ENCODE measurements at places on chromosomes 12 and 14.

- no peak for DNase-seq
Observed at GRCh38 chr12:12039897-12040296, 30.8 kb upstream of the BCL2L14 start.

DNA sequence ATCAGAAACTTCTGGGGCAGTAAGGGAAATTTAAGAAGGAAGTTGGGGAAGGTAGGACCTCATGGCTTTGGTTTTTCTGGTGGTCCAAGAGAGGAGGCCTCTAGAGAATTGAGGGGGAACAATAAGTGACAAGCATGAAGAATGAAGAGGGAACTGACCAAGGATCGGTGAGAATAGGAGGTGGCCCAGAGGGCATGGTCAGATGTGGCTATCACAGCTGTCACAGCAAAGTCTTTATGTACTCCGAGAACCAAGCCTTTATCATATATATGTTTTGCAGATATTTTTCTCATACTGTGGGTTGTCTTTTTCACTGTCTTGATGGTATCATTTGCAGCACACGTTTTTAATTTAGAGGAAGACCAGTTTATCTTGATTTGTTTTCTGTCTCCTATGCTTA lies 64.3 kb downstream of the PPP2R5C start:
- no peak for DNase-seq

DNA sequence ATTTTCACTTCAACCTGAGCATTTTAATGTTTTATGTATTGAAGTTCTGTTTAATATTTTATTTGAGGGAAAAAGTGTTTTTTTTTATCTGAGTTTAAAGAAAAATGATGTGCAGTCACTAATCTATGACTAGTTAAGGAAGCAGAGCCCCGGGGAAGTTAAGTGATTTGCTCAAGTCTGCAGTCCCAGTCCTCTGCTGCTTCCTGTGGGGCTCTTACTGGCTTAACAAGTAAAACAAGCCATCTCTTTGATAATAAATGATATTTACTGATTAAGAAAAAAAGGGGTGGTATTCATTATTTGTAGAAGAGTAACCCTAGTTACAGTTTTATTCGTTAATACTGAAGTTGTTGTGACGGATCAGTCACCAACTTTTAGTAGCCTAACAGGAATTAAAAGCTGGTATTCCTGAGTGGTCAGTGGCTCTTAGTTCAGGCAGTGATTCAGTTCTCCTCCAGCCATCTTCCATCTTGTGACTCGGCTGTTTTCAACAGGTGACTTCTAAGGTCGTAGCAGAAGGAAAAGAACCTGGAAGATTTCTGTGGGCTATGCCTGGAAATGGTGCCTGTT lies 21.7 kb downstream of the BICDL1 start:
- no peak for DNase-seq

DNA sequence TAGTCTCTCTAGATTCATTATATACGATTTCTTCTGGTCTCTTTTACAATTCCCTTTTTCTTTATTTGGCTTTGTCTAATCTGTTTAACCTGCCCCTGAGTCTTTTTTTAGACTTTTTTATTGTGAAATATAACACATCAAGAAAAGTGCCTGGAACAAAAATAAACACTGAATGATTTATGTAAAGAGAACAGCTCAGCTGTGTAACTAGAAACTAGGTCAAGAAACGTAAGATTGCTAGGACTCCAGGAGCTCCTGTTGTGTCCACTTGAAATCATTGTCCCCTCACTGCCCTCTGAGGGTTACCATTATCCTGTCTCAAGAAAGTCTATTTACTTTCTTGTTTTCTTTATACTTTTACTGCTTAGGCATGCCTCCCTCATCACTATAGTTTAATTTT lies 23.1 kb downstream of the EXD2 start:
- DNase-seq, result no peak

DNA sequence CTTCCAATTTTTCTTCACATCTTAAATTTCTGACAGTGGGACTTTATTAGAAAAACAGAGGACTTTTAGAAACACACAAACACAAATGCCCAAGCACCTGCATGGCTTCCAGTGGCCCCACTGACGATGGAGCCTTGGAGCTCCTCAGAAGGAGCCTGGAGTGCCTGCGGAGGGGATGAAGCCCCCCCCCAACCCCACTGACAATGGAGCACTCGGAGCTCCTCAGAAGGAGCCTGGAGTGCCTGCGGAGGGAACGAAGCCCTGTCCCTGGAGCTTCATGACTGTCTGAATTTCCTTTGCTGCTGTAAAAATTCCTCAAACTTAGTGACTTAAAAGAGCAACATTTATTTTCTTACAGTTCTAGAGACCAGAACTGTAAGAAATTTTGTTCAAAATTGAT lies 80.1 kb upstream of the VRK1 start:
- DNase-seq, result no peak

GRCh38 chr12:79844693-79845092 lies 90.2 kb downstream of the PPP1R12A start:
- DNase-seq, result no peak

- DNase-seq, result no peak
Observed at GRCh38 chr12:105294886-105295479, 35.5 kb upstream of the C12orf75 start.

DNA sequence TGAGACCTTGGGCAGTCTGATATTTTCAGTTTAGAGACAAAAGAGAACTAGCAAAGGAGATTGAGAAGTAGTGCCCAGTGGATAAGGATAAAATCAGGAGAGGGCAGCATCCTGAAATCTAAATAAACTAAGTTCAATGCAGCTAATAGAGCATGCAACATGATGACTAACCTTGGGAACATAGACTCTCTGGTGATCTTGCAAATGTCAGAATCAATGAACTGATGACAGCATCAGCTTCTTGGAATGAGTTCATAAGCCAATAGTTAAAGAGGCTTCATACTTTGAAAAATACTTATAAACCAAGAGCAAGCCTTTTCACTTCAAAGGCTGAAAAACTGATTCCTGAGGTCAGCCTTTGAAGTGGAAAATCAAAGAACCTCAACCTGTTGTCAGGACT lies 8.2 kb downstream of the TAS2R19 start:
- DNase-seq, result no peak

- no peak for DNase-seq
Observed at GRCh38 chr12:88108021-88108420, 33.9 kb downstream of the CEP290 start.

DNA sequence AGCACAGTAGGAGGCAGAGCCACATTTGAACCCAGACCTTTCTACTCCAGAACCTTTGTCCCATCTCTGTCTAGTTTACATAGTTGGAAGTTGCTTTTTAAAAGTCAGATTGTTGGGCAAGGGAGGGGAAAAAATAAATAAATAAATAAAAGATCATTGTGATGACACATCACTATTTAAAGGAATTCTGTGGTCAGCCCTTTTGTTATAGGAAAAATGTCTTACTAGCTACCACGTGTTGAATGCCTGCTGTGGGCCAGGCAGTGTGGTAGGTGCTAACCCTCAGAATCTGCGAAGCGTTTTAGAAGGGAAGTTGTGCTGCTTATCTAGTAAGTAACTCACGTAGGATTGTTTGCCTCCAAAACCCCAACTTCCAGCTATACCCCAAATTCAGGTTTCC lies 62.3 kb downstream of the BHLHE41 start:
- DNase-seq, result no peak

GRCh38 chr12:92495108-92495507 lies 207.7 kb upstream of the PLEKHG7 start:
- no peak for DNase-seq
